ENCODE measurements at places on chromosomes 6 and 20.

DNA sequence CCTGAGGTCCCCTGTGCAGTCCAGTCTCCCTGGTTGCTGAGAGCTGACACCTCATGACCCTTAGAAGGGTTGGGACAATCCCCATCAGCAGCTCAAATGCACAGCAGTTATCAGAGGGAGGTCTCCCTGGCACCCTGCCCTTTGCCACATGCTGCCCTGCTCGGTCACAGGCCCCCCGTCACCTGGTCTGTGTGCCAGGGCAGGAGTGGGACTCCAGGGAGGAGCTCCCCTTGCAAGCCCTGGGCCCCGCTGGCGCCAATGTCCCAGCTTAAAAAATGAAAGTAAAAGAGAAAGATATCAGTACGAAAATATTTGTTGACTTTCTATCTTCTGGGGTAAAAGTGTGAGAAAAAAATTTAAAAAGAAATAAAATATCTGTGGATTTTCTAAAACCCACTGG, 68.1 kb upstream of the SLC22A16 start:
- H3K27me3 ChIP-seq = peaks cover 11% of the 10 kb centered on the region
- peak overlapping the region; percentile 74 for H3K27ac ChIP-seq
- H3K4me1 ChIP-seq = peaks cover 11% of the 10 kb centered on the region

- no peaks in the 10 kb centered on the region for H3K36me3 ChIP-seq
- H3K27me3 ChIP-seq = peaks cover 37% of the 10 kb centered on the region
- H3K4me3 ChIP-seq = no peak overlapping the region
- no peak for DNase-seq
These were observed 44.9 kb downstream of the HLA-DRA start for GRCh38 chr6:32484614-32484998.

DNA sequence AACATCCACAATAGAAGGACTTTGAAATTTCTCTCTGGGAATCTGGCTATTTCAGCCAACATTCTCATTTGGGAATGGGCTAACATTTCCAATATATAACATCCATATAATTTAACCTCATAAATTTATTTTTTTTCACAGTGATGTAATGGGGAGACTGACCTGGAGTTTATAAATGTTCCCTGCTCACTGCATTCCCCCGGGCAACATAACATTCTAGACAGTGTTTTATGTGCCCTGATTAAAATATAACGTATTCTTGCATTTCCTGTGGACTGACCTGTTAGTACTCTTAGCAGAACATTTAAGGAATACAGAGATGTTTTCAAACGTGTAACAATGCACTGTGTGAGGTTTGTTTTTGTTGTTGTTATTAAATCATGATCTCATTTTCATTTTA, 20.9 kb downstream of the TSHZ2 start:
- no peaks in the 10 kb centered on the region for H3K27me3 ChIP-seq
- DNase-seq = no peak

DNA sequence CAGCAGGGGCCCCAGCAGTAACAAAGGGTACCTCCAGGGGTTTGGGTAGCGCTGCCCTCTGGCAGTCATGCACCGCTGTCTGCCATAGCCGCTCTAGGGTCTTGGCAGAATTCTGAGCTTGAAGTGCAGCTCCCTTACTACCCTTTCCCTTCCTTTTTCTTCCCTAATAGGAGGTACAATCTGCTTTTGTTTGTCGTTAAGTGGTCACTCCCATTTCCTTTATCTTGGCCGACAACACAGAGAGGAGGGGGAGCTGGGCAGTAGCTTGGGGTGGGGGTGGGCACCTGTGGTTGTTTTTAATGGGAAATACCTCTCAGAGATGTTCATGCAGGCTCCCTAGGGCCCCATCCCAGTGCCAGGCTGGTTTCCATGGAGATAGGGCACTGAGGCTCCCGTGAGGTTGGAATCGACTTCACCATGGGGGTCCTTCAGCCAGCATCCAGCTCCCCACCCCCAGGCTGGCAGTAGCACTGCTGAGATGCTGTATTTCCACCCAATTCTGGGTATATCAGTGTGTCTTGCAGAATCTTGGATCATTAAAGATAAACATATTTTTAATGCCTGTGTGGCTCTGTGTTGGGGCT, 18.6 kb downstream of the CCDC167 start:
- peaks cover 33% of the 10 kb centered on the region for H3K36me3 ChIP-seq
- no peak overlapping the region for H3K27ac ChIP-seq
- no peaks in the 10 kb centered on the region for H3K4me1 ChIP-seq

- no peak overlapping the region for H3K4me3 ChIP-seq
- H3K27ac ChIP-seq = no peak overlapping the region
- no peak for DNase-seq
- peaks cover 5% of the 10 kb centered on the region for H3K4me1 ChIP-seq
- no peaks in the 10 kb centered on the region for H3K36me3 ChIP-seq
- no peaks in the 10 kb centered on the region for H3K27me3 ChIP-seq
These were observed 70.9 kb downstream of the PACRG start for GRCh38 chr6:162798546-162799266.

DNA sequence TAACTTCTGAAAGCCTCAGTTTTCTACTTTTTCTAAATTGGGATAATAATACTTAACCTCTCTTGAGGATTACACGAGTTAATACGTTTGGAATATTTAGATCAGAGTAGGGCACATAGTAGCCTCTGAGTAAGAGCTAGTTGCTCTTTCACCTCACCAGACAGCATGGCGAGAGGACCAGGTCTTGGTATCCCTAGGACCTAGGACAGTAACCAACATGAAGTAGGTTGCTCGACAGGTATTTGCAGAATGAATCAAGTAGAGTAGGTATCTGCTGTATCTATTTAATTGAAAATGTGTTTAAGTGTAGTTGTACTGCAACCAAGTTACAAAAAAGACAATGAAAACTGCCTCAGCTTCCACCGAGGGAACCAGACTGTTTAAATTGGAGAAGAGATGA, 1.4 kb downstream of the CDC5L start:
- H3K36me3 ChIP-seq = peaks cover 35% of the 10 kb centered on the region
- DNase-seq = no peak
- peaks cover 6% of the 10 kb centered on the region for H3K27me3 ChIP-seq

GRCh38 chr20:62584671-62585460, 57.4 kb upstream of the SLCO4A1 start:
- DNase-seq = peak; percentile 17
- no peaks in the 10 kb centered on the region for H3K36me3 ChIP-seq
- H3K4me1 ChIP-seq = peaks cover 2% of the 10 kb centered on the region
- peak overlapping the region; percentile 1 for H3K27ac ChIP-seq
- H3K4me3 ChIP-seq = no peak overlapping the region

DNA sequence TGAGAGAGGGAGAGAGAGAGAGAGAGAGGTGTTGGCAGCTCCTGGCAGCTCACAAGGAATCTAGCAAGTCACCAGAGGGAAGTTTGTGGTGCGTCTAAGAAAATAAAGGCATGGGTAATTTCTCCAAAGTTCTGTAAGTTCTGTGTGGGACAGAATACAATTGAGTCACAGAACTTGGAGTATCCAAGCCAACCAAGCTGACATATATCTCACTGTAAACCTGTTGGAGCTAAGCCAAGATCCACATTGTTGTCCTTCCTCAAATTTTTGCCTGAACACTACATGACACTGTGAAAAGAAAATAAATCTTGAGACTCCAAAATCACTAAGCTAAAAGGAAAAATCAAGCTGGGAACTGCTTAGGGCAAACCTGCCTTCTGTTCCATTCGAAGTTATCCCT, 436.7 kb downstream of the MEI4 start:
- DNase-seq = no peak
- H3K27me3 ChIP-seq = no peaks in the 10 kb centered on the region
- H3K4me1 ChIP-seq = no peaks in the 10 kb centered on the region
- H3K4me3 ChIP-seq = no peak overlapping the region
- no peaks in the 10 kb centered on the region for H3K36me3 ChIP-seq

- H3K36me3 ChIP-seq = no peaks in the 10 kb centered on the region
- H3K27ac ChIP-seq = no peak overlapping the region
- H3K4me1 ChIP-seq = peaks cover 12% of the 10 kb centered on the region
- peak; percentile 62 for DNase-seq
- H3K27me3 ChIP-seq = peaks cover 32% of the 10 kb centered on the region
These were observed 43.0 kb upstream of the CCR6 start for GRCh38 chr6:167079853-167080297.

- H3K4me1 ChIP-seq = no peaks in the 10 kb centered on the region
- H3K27me3 ChIP-seq = no peaks in the 10 kb centered on the region
- H3K36me3 ChIP-seq = no peaks in the 10 kb centered on the region
- no peak for DNase-seq
- no peak overlapping the region for H3K27ac ChIP-seq
- H3K4me3 ChIP-seq = no peak overlapping the region
These were observed 97.4 kb downstream of the PLCB4 start for GRCh38 chr20:9166153-9166780.
